ENCODE measurements at places on chromosomes 6 and 20.
A peak's percentile ranks its signal among the peaks of the same experiment; 100 is the strongest.

GRCh38 chr20:37315452-37316110 is 26.1 kb downstream of the MANBAL start:
- no peak for DNase-seq

DNA sequence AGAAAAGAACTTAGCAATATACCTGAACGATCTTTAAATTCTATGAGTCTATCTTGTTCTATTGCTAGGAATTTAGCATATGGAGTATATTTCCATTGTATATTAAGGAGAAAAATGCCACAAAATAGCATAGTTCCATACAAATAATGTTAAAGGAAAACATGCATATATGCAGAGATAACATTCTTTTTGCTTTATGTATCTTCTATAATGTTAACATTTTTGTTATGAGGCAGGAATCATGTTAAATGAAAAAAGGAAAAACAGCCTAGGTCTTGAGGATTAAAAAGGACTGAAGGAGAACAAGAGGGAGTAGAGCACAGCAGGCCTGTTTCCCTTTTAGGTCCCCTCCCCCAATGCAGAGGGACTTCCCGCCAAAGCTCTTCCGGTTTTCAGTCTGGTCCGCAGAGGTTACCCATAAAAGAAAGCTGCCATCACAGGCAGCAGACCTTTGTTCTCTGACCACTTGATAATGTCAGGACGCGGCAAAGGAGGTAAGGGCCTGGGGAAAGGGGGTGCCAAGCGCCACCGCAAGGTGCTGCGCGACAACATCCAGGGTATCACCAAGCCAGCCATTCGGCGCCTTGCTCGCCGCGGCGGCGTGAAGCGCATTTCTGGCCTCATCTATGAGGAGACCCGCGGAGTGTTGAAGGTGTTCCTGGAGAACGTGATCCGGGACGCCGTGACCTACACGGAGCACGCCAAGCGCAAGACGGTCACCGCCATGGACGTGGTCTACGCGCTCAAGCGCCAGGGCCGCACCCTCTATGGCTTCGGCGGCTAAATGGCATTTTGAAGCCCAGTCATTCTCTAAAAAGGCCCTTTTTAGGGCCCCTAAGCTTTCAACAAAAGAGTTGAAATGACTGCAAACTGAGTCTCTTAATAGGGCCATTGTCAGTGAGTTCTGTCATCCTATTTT is 108.4 kb upstream of the PRSS16 start:
- DNase-seq: peak; percentile 91

- DNase-seq: no peak
Observed at GRCh38 chr6:111918825-111919224, 45.6 kb upstream of the FYN start.

DNA sequence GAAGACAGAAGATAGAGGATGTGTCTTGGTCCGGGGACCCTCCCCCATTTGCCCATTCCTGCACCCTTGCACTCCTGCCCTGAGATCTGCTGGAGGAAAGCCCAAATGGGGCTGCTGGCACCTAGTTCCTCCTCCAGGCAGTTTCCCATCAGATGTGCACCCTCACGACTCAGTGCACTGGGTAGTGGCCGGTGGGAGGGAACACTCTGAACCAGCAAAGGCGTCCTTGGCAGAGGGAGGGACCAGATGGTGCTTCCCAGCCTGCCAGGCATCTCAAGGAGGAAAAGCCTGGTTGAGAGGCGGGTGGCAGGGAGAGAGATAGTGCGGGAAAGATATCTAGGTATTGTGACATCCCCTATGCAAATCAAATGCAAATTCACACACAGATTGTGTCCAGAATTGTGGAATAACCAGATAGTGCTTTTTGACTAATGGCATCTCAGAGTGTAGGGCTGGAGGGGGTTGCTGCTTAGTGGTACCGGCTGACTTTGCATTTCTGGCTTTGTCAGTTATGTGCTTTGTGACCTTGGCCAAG is 19.5 kb downstream of the TMEM151B start:
- DNase-seq: no peak

DNA sequence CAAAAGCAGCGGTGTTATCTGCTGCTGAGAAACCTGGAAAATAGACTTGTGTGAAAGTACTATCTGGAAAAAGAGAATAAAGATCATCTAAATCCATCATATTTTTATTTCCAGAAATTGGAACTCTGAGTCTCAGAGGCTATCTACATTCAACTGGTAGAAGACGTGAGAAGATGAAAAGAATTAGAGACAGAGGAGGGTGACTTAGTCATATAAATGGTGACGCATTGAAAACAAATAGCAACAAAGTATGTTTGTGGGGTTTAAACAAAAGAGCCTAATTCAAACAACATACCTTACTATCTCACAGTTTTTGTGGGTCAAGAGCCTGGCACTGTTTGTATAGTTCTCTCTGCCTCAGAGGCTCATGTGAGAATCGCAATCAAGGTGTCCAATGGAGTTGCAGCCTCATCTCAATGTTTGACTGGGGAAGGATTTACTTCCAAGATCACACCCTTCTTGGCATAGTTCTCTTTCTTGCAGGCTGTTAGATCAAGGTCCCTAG is 757.1 kb upstream of the SLC35B3 start:
- DNase-seq: no peak

GRCh38 chr6:8830794-8831193 is 395.4 kb upstream of the SLC35B3 start:
- DNase-seq: no peak

- peak; percentile 50 for DNase-seq
Observed at GRCh38 chr6:34243131-34243771, 5.6 kb downstream of the SMIM29 start.

Data from erythroblast (primary cell).